ENCODE measurements at places on chromosomes 1 and 21. TPM values are rescaled to one million over a fixed set of nuclear protein-coding genes. Genes with fewer than 3 reads are reported as not detected.

GRCh38 chr1:35452106-35452774 is 105.0 kb downstream of the KIAA0319L start:
- DNase-seq = no peak
- H3K4me3 ChIP-seq = peak overlapping the region; percentile 46
- H3K27me3 ChIP-seq = no peaks in the 10 kb centered on the region
- H3K27ac ChIP-seq = peak overlapping the region; percentile 70

DNA sequence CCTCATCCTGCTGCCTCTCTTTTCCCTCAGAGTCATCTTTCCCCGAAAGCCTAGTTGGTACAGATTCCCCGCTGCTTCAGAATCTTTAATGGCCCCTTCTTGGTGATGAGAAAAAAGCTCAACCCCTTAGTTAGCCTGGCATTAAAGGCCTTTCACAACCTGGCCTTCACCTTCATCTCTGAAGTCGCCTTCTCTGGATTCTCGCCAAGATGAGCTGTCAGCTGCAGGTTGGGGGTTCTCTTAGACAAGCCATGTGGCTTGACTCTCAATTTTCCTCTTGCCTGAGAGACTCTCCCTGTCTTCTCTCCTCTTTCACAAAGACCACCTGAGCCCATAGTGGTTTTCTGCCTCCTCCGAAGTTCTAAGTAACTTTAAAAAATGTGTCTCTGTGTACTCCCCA is 15.5 kb upstream of the DISC1 start:
- peaks cover 56% of the 10 kb centered on the region for H3K4me1 ChIP-seq
- H3K36me3 ChIP-seq = no peaks in the 10 kb centered on the region
- H3K4me3 ChIP-seq = peak overlapping the region; percentile 70
- peak overlapping the region; percentile 63 for H3K27ac ChIP-seq
- DNase-seq = no peak

DNA sequence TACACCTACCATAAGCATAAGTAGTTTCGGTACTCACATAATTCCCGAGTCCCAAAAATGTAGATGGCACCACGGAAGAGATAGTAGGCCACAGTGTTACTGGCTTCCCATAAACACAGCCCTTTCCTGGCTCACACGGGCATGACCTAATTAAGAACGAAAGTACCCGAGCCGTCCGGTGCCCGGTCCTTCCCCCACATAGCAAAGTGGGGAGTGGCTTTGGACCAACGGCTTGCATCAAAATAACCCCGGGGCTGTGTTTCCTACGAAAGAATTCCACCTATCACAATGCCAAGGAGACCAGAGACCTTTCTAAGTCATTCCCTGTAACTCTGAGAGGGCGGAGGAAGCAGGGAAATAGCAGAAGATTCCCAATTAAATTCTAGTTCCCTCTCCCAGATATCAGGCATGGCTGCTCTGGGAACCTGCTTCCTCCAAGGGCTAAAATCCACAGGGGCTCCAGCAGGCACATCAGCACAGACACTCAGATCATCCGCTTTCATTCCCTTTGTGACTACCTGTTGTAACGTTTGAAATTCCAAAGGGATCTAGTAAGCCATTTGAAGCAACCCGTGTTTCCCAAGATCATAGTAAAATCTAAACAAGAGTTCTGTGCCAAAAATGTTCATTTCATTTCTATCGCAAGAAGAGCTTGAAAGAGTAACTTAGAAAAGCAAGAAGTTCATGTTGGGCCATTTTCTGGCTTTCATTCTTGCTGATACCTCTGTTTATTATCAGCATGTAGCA is at the start of gene TMPRSS3:
TSS of gene TMPRSS3 (minus strand) at position 148 of the 747 bp plus-strand sequence. CDS start 635 bp downstream, outside the sequence.
- H3K4me3 ChIP-seq = no peak within 1 kb of the TSS
- H3K27me3 ChIP-seq = no peaks in the 10 kb centered on the region
- H3K4me1 ChIP-seq = peaks cover 50% of the 10 kb centered on the region
- no peaks in the 10 kb centered on the region for H3K36me3 ChIP-seq

DNA sequence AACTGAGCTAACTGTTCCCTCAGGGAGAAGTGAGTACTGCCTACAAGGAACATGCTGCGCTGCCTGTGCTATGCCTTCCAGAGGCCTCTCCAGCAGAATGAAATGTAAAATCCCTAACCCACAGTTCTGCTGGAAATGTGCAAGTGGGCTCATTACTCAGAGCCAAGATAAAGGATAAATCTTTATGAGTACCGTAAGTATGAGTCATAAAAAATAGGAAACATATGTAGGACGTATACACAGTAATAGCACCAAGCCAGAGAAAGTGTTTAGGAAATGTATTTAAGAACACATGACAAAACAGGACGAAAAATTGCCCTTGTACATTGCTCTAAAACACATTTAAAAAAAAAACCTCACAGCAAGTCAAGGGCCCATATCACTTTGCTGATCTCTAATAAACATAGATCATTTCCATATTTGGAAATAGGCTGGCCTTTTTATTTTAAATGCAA is 104.6 kb downstream of the TGFBR3 start:
- DNase-seq = no peak
- H3K27me3 ChIP-seq = no peaks in the 10 kb centered on the region
- peaks cover 6% of the 10 kb centered on the region for H3K4me1 ChIP-seq
- no peak overlapping the region for H3K4me3 ChIP-seq

GRCh38 chr1:99110140-99111041 is 105.7 kb upstream of the PLPPR5 start:
- H3K36me3 ChIP-seq = no peaks in the 10 kb centered on the region
- DNase-seq = no peak
- H3K4me3 ChIP-seq = no peak overlapping the region
- H3K27me3 ChIP-seq = no peaks in the 10 kb centered on the region
- H3K27ac ChIP-seq = no peak overlapping the region

DNA sequence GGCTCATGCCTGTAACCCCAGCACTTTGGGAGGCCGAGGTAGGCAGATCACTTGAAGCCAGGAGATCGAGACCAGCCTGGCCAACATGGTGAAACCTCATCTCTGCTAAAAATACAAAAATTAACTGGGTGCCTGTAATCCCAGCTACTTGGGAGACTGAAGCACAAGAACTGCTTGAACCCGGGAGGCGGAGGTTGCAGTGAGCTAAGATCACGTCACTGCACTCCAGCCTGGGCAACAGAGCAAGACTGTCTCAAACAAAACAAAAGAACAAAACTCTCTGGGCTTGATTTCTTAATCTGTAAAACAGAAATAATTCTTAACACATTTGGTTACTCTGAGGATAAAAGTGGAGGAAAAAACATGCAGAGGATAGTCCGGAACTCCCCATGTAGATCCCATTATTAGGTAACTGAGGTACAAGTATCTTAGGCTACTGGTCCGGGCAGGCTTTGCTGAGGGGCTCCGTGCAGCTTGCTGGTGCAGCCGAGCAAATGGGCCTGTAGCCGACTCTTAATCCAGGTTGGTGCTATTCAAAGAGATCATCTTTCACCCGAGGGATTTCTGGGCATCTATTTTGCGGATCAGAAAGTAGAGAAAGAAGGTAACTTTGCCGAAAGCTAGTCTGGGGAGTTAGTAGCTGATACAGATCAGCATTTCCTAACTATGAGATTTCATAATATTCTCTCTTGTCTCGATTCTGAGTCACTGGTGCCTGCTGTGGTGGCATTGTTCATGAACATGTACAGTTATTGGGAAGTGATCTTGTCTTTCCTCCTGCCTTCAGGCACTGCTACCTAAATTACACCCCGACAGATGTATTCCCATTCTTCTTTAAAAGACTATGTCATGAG is 56.8 kb downstream of the NFIA start:
- H3K4me3 ChIP-seq = no peak overlapping the region
- H3K4me1 ChIP-seq = no peaks in the 10 kb centered on the region
- DNase-seq = no peak

GRCh38 chr1:221344693-221345092 is 397.2 kb downstream of the DUSP10 start:
- no peak overlapping the region for H3K4me3 ChIP-seq
- no peaks in the 10 kb centered on the region for H3K36me3 ChIP-seq
- DNase-seq = no peak

DNA sequence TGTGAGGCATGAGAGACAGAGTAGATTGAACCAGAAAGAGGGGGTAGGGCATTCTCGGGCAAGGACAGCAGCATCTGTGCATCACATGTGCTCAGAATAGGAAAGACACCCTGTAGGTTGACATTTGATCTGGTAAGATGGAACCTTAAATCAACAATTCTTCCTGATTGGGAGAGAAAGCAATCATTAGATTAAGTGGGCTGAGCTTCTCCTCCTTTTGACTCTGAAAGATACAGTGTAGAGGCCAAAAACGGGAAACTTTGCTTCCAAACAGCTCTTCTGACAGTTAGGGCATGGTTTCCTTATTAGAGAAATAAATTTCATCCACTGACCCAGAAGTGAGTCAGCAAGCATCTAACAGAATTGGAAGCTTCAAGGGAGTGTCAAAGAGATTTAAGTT is 9.7 kb downstream of the KIF14 start:
- no peak overlapping the region for H3K27ac ChIP-seq
- H3K4me1 ChIP-seq = no peaks in the 10 kb centered on the region
- no peak overlapping the region for H3K4me3 ChIP-seq
- H3K27me3 ChIP-seq = no peaks in the 10 kb centered on the region
- no peaks in the 10 kb centered on the region for H3K36me3 ChIP-seq
- DNase-seq = no peak

DNA sequence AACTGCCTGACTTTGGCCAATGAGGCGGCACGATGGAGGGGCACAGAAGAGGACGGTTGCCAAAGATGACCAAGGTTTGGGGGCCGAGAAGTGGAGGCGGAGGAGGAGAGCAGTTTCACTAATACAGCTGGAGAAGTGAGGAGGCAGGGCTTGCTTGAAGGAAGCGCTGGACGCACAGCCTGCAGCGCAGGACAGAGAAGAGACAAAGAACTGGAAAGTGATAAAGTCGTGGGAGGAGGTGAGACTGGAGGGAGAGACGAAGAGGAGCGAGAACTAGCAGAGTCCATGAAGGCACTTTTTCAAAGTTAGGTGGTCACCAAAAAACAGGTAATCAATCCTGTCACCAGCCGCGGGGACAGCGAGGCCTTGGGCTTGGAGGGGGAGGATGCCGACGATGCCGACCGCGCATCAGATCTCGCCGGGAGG is 771 bp downstream of the PACC1 start:
- H3K36me3 ChIP-seq = peaks cover 15% of the 10 kb centered on the region
- H3K4me3 ChIP-seq = peak overlapping the region; percentile 99
- no peak for DNase-seq

GRCh38 chr1:67590329-67590728 is 94.7 kb upstream of the GADD45A start:
- no peak overlapping the region for H3K4me3 ChIP-seq
- no peak for DNase-seq
- no peaks in the 10 kb centered on the region for H3K4me1 ChIP-seq
- H3K36me3 ChIP-seq = no peaks in the 10 kb centered on the region
- no peak overlapping the region for H3K27ac ChIP-seq

GRCh38 chr1:180854456-180854855 is 58.2 kb upstream of the KIAA1614 start:
- H3K4me3 ChIP-seq = no peak overlapping the region
- H3K4me1 ChIP-seq = peaks cover 35% of the 10 kb centered on the region
- no peak overlapping the region for H3K27ac ChIP-seq
- peaks cover 18% of the 10 kb centered on the region for H3K36me3 ChIP-seq
- no peak for DNase-seq

DNA sequence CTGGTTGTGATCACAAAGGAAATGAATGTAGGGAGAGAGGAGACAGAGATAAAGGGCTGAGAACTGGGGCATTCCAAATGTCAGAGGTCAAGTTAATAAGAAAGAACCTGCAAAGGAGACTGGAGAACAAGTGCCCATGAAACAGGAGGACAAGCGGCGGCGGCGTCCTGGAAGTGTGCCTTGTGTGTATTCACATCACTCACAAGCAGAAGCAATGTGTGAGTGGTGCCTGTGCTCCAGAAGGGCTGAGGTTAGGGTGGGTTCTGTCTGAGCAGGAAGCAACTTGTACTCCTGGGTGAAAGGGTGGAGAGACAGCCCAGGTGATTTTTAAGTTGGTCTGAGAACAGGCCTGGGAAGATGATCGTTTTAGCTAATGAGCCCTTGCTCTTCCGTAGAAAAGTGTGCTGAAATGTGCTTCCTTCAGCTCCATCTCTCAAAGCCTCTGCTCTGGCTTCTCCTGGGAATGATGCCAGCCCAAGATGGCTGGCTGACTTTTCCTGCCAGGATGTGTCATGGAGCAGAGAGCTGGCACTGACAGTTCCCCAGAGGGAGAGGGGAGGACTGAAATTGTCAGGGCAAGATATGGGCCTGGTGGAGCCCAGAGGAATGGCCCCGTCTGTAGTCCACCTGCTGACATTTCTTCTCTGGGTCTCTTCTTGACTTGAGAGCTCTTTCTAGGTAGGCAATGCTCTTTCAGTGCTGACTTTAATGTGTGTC is 25.1 kb upstream of the PLEKHA6 start:
- no peaks in the 10 kb centered on the region for H3K36me3 ChIP-seq
- peaks cover 2% of the 10 kb centered on the region for H3K4me1 ChIP-seq
- no peak overlapping the region for H3K27ac ChIP-seq
- no peaks in the 10 kb centered on the region for H3K27me3 ChIP-seq
- H3K4me3 ChIP-seq = no peak overlapping the region

DNA sequence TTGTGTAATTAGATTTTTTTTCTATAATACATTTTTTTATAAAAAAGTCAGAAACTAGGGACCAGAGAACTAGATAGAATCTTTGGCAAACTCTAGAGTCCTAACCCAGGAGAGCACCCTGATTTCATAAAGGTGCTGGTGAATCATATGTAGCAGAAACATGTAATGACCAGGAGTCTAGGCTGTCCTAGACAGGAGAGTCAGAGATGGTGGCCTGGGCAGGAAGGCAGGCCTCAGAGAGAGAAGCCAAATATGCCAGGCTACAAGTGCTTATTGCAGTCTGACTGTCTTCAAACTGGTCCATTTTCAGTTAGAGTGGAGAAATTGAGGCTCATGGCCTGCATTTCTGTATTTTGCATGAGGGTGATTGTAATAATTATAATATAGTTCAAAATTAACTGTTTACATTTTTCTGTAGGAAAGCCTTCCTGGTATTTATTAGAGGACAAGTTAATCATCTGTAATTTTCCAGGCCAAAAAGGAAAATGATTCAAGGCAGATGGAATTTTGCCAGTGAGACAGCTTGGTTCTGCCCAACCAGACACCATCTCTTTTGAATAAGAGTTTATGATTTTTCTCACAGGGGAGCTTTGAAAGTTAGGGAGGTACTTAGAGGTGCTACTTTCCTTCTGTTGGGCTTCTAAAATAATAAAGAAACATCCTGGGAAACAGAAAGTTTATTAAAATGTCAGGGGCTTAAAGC is 129.8 kb downstream of the S1PR1 start:
- H3K27ac ChIP-seq = no peak overlapping the region
- H3K4me3 ChIP-seq = no peak overlapping the region
- no peaks in the 10 kb centered on the region for H3K36me3 ChIP-seq
- H3K27me3 ChIP-seq = no peaks in the 10 kb centered on the region
- DNase-seq = no peak
- peaks cover 2% of the 10 kb centered on the region for H3K4me1 ChIP-seq

DNA sequence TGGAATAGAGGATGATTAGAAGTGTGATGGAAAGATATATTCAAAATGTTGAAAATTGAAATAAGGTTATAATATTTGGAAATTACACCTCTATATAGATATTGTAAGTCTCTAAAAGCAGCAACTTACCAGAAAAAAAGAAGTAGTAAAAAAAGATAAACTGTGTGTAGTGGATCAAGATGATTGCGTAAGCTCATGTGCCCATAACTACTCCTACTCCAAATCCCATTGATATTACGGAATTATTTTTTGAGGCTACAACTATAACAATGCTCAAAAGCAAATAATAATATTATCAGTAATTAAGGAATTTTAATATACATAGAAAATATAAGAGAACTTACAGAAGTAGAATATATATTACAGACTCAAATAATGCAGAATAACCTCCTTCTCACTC is 33.6 kb downstream of the CATSPERE start:
- H3K4me3 ChIP-seq = no peak overlapping the region
- no peaks in the 10 kb centered on the region for H3K4me1 ChIP-seq
- H3K36me3 ChIP-seq = no peaks in the 10 kb centered on the region
- H3K27me3 ChIP-seq = no peaks in the 10 kb centered on the region
- no peak for DNase-seq
- H3K27ac ChIP-seq = no peak overlapping the region

The ADAMTSL4 gene
- total RNA-seq = 0.16 TPM

The GDAP2 gene
- 21.6 TPM for total RNA-seq

The CFH gene
- total RNA-seq = 0.44 TPM

Data from naive thymus-derived CD8-positive, alpha-beta T cell (primary cell).